ENCODE measurements at places on chromosomes 5 and 9. TPM values are rescaled to one million over a fixed set of nuclear protein-coding genes. Genes with fewer than 3 reads are reported as not detected.

- no peak for DNase-seq
Observed at GRCh38 chr5:6085341-6085860, 292.9 kb downstream of the MED10 start.

DNA sequence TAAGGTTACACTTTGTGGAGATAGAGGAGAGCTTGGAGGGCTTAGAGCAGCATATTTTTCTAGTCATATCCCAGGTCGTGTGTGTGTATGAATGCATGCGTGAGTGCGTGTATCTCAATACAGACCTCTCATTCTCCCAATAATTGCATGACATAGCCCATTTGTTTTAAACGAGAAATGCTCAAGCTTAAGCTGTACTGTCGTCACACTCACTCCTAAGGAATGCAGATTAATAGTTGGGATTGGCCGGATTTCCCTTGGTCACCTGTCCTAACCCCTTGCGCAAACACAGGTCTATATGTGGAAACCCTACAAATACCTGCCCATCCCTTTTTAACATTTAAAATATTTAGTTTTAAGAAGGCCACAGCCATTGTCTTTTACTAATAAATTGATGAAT, 165.8 kb downstream of the SEMA5A start:
- no peak for DNase-seq

- no peak for DNase-seq
Observed at GRCh38 chr5:56357426-56357825, 124.3 kb upstream of the ANKRD55 start.

DNA sequence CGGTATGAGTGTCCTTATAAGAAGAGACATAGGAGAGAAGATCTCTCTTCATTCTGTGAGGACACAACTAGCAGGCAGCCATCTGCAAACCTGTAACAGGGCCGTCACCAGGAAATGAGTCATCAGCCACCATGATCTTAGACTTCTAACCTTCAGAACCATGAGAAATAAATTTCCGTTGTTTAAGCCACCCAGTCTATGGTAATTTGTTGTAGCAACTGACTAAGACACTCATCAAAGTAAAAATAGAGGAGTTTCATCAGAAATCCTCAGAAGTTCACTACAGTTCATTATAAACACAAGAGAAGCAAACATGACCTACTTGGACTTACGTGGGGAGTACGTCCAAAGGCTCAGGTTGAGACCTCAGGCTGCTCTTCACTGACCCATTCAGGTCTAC, 357.7 kb downstream of the SEMA5A start:
- DNase-seq = no peak

GRCh38 chr9:105114964-105115728, 129.3 kb upstream of the SLC44A1 start:
- no peak for DNase-seq

DNA sequence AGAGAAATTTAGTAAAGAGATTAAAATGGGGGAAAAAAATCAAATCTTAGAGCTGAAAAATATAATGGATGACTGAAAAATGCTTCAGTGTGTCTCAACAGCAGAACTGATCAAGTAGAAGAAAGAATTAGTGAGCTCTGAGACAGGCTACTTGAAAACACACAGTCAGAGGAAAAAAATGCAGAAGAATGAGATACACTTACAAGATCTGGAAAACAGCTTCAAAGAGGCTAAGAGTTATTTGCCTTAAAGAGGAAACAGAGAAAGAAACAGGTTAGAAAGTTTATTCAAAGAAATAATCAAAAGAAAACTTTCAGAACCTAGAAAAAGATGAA, 70.5 kb upstream of the OR2K2 start:
- no peak for DNase-seq

DNA sequence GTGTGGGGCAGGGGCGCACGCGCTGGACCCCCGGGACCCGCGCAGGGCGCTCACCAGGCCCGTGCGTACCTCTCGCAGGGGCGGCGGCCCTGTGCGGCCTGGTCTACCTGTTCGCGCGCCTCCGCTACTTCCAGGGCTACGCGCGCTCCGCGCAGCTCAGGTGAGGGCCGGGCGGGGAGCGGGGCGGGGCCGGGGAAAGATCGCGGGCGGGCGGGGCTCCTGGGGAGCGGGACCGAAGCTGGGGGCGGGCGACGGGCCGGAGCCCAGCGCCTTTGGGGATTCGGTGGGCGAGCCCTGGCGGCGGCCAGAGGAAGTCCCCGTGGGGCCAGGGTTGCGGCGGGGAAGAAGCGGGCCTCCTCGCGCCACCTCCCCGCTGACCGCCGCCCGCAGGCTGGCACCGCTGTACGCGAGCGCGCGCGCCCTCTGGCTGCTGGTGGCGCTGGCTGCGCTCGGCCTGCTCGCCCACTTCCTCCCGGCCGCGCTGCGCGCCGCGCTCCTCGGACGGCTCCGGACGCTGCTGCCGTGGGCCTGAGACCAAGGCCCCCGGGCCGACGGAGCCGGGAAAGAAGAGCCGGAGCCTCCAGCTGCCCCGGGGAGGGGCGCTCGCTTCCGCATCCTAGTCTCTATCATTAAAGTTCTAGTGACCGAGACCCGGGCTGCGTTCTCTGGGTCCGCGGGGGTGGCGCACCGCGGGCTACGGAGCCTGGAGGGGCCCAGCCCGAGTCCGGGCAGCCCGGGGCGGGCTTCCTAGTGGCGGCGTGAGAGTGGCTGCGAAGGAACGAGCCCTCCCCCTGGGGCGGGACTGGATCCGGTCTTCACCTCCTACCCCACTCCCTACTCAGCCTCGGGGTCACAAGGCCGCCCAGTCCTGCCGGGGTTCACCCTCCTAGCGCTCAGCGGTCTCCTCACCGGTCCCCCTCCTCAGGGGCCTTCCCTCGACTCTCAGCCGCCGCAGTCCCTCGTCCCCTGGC, 2.4 kb downstream of the LTC4S start:
- DNase-seq = peak; percentile 72

GRCh38 chr5:171701100-171701541, 84.5 kb upstream of the SMIM23 start:
- no peak for DNase-seq

DNA sequence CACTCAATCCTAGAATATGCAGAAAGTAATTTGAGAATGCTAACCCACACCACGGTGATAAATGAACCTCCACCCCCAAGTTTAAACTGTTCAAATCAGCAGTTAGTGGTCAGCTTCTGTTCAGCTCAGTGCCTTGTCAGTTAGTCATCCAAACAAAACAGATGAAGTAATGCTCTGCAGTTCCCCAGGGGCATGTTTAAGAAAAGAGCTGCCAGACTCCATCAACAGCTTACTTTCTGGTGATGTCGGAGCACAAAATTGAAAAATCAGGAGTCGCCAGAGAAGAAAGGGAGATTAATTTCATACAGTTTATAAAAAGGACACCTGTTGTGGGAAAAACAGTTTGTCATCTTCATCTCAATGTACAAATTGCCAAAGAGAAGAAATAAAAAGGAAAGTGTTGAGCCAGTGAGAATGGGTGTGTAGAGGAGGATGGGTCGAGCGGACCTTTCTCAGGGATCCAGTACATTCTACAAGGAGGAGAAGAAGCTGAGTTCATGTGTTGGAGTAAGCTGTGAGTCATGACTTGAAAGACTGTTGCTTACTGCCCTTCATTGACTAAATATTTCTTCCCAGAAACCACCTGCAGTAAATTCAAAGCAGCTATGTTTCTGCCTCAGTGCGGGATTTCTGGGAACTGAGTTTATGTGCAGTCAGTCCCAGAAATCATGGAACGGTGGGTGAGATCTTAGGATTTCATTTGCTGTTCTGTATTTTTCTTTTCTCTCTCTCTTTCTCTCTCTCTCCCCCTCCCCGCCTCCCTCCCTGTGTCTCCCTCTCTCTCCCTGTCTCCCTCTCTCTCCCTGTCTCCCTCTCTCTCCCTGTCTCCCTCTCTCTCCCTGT, 13.7 kb downstream of the TRIO start:
- DNase-seq = peak; percentile 76

GRCh38 chr9:69801989-69802388, 18.6 kb upstream of the CFAP95 start:
- DNase-seq = no peak

- no peak for DNase-seq
Observed at GRCh38 chr5:39519566-39520231, 94.9 kb upstream of the DAB2 start.

DNA sequence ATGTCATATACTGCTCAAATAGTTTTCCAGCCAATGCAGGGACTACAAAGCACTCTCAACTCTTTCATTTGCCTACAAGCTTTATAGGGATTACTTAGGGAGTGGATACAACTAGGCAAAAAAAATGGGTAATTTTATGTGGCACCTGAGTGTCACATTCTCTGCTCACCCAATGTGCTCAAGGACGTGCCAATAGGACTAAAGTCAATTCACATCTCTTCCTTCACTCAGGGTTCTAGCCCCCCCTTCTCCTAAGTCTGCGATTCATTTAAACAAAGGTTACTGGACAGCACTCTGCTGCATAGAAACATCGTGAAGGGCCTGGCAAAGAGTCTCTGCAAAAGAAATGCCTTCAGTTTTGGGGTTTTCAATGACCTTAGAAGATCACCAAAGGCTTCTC, 142.3 kb downstream of the TSSK1B start:
- no peak for DNase-seq

- no peak for DNase-seq
Observed at GRCh38 chr9:115730396-115730795, 423.2 kb upstream of the PAPPA start.

- DNase-seq = no peak
Observed at GRCh38 chr5:118862596-118862995, 125.8 kb downstream of the DTWD2 start.

GRCh38 chr9:88777498-88778312, 213.6 kb upstream of the S1PR3 start:
- DNase-seq = no peak

DNA sequence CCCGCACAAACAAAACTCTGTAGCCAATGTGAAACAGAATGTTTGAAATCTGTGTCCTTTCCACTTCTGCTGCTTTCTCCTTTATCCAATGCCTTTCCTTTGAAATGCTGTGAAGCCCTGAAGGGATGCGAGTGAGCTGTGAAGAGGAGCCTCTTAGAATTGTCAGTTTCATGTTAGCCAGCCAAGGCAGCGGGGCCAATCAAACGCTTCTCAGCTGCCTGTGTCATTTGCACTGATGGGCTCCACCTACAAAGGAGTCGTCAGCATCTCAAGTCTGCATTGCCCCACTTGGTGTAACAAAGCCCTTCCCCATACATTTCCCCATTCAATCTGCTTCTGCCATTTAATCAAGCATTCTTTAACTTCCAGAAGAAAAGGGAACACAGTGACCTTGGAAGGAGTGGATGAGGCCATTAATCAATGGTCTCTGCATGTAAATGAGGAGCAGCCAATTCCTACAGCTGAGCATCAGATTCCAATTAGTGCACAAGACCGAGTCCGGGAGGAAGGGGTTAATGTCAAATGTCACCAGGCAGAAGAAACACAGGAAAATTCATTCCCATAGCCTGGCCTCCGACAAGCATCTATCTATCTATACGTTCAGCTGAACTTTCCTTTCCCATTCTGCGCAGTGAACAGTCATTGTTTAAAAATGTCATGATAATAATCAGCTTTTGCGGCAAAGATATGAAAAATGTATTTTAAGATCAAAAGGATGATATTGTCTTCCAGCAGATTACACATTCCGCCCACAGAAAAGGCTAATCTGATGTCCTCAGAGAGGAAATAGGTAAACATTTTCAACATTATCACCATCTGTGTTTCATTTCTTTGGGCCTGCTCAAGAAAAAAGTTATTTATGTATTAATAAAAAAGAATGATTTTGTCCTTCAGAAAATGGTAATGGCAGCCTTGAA, 154.6 kb downstream of the FSTL4 start:
- no peak for DNase-seq

GRCh38 chr5:111952555-111952954, 195.6 kb upstream of the NREP start:
- DNase-seq = no peak

GRCh38 chr5:139851558-139851957, 56.0 kb downstream of the PSD2 start:
- no peak for DNase-seq

ATP6V1G1 gene
- 164 TPM for total RNA-seq

DNM1 gene
- 1.2 TPM for total RNA-seq

STPG3 gene
- total RNA-seq = not detected

EIF4EBP3 gene
- 1.7 TPM for total RNA-seq
